ENCODE measurements at places on chromosomes 7 and 10. TPM values are rescaled to one million over a fixed set of nuclear protein-coding genes. Genes with fewer than 3 reads are reported as not detected.

Gene ERVW-1
- total RNA-seq: not detected

Gene OIT3
- total RNA-seq: 0.45 TPM

Gene GPER1
- total RNA-seq: not detected

Gene HSPA14
- not detected for total RNA-seq

Gene BMPR1A
- 18.3 TPM for total RNA-seq

Gene TLX1
- total RNA-seq: not detected

Gene CH25H
- 5.7 TPM for total RNA-seq

GRCh38 chr10:32151871-32152270, 95.6 kb upstream of the KIF5B start:
- no peak for DNase-seq
- peaks cover 13% of the 10 kb centered on the region for H3K4me1 ChIP-seq
- H3K36me3 ChIP-seq: no peaks in the 10 kb centered on the region
- no peak overlapping the region for H3K27ac ChIP-seq

DNA sequence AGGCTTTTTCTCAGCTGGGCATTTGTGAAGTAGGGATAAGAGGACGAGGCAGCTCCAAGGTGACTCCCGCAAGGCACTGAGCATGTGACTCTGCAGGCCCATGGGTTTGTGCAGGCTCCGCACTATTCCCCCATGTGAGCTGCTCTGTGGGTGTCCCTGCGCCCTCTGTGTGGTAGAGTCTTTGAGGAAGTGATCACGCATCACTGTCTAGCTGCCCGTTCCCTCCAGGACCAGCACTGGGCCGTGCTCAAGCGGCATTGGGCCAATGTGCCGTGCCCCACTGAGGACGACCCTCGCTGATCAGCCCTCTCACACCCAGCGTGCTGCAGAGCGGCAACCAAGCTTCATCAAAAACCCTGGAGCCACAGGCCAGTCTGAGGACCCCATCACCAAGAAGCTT, 7.5 kb downstream of the PRKAG2 start:
- no peak for DNase-seq
- no peaks in the 10 kb centered on the region for H3K27me3 ChIP-seq
- peaks cover 68% of the 10 kb centered on the region for H3K4me1 ChIP-seq
- peak overlapping the region; percentile 69 for H3K27ac ChIP-seq

DNA sequence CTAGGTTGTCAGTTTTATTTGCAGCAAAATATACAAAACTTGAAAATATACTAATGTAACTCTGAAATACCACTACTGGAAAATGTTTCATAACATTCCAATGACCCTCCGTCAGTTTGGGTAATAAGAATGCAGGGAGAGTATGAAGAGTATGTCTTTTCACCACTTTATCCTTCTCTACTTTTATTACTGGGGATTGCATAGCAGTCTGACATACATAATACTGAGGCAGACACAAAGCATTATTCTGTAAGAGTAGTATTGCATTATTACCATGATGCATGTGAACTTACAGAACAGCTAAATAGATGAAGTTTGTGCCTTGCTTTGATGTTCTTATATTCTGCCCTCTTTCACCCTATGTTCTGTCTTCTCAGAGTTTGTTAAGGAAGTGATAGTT, 151.8 kb upstream of the TPK1 start:
- no peak overlapping the region for H3K4me3 ChIP-seq
- H3K36me3 ChIP-seq: no peaks in the 10 kb centered on the region
- H3K27me3 ChIP-seq: no peaks in the 10 kb centered on the region

DNA sequence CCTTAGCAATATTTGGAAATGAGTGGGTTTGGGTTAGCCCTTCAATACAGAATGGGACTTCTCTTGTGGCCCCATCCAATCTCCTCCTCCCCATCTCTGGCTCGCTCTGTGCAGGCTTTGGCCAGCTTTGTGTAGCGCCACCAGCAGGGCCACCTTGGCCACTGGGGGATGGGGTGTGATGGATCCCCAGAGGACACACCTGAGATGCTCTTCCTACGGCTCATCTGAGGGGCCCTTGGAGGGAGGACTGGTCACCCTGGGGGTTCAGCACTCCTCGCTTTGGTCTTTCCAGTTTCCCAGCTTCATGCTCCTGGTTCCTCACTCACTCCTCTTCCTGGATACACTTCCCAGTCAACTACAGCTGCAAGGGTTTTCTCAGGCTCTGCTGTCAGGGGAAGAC, 15.3 kb upstream of the C10orf90 start:
- no peak overlapping the region for H3K4me3 ChIP-seq
- no peaks in the 10 kb centered on the region for H3K4me1 ChIP-seq
- no peak overlapping the region for H3K27ac ChIP-seq
- H3K36me3 ChIP-seq: no peaks in the 10 kb centered on the region
- H3K27me3 ChIP-seq: no peaks in the 10 kb centered on the region

DNA sequence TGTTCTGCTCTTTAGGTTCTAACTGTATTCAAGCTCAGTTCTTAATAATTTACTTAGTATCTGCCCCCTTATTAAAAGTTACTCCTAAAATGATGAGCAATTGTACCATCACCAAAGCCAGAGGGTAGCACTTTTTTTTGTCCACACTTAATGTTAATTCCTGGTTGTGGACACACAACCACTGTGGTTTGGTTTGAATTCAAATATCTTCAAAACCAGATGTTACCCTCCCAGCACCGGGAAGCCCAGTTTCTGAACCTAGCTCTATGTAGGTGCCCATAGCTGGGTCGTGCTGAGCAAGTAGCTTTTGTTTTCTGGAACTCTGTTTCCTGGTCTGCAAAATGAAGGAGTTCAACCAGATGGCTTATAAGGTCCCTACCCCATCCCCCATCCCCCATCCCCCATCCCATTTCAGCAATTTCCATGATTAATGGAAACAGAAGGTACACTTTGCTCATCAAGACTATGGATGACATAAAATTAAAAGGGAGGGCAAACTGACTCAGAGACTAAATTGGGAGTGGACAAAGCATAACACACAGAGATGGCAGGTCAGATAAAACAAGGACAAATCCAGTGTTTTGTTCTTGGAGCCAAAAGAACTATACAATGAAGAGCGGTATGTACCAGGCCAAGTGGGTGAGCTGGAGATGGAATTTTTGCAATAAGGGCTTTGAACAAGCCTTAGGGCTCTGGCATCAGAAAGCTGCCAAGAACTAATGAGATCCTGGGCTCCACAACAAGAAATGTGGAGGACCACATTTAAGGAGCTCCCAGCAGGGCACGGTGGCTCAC, 56.7 kb downstream of the DLG5 start:
- H3K4me3 ChIP-seq: no peak overlapping the region
- peaks cover 21% of the 10 kb centered on the region for H3K4me1 ChIP-seq
- peak overlapping the region; percentile 85 for H3K27ac ChIP-seq
- DNase-seq: no peak
- H3K27me3 ChIP-seq: no peaks in the 10 kb centered on the region

DNA sequence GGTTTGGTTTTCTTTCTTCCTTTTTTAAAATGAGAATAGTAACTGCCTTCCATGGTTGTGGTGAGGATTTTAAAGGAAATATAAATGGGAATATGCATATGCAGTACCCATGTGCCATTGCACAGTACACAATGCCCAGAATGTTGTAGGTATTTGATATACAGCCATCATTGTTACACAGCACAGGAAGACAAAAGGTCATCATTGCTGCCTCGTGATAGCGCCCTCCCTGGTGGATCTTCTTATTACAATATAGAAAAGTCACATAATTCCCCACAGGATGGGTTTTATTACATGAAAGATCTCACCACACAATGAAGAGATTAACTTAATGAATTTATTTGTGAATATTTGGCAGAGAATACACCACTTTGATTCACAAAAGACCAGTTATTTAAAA, 76.5 kb downstream of the PPP1R17 start:
- H3K4me3 ChIP-seq: no peak overlapping the region
- no peak for DNase-seq
- H3K4me1 ChIP-seq: no peaks in the 10 kb centered on the region

- DNase-seq: no peak
- no peak overlapping the region for H3K27ac ChIP-seq
- no peaks in the 10 kb centered on the region for H3K36me3 ChIP-seq
- H3K4me3 ChIP-seq: no peak overlapping the region
- H3K4me1 ChIP-seq: peaks cover 7% of the 10 kb centered on the region
Measured at GRCh38 chr10:122558452-122558851, 2.1 kb upstream of the DMBT1 start.

DNA sequence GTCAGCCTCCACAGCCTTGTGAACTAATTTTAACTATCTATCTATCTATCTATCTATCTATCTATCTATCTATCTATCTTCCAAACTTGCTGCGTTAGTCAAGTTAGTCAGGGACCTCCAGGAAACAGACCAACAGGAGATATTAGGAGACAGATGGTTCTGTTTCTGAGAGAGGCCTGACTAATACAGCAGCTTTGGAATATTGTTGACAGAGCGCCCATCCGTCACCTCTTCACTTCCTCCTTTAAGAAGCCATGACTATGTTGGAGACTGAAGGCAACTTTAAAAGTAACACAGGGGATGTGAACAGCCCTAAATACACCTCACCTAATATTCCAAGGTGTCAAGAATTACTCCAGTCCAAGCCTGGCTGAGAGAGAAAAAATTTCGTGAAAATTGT, 280.9 kb upstream of the IGFBP3 start:
- peaks cover 22% of the 10 kb centered on the region for H3K4me1 ChIP-seq
- H3K4me3 ChIP-seq: no peak overlapping the region
- DNase-seq: no peak
- H3K27ac ChIP-seq: no peak overlapping the region
- no peaks in the 10 kb centered on the region for H3K36me3 ChIP-seq

DNA sequence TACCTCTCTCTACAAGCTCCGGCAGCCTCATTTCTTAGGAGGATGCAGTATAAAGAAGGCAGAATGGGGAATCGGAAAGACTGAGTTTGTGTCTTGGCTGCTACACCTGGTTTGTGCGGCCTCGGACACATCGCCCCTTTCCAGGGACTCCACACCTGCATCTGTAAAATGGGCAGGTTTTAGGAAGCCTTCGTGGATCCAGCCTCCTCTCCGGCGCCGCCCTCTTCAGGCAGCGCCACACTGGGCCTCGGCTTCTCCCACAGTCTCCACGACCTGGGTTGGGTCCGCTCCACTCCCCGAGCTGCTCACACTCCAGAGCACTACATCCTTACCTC, 341 bp downstream of the GOT1 start:
- DNase-seq: no peak
- peak overlapping the region; percentile 95 for H3K27ac ChIP-seq
- H3K4me3 ChIP-seq: peak overlapping the region; percentile 84

GRCh38 chr7:14765731-14766130, 136.8 kb downstream of the DGKB start:
- no peaks in the 10 kb centered on the region for H3K36me3 ChIP-seq
- no peak overlapping the region for H3K27ac ChIP-seq

GRCh38 chr7:70836279-70836678, 295.7 kb upstream of the GALNT17 start:
- peaks cover 15% of the 10 kb centered on the region for H3K27me3 ChIP-seq
- H3K36me3 ChIP-seq: no peaks in the 10 kb centered on the region
- H3K27ac ChIP-seq: no peak overlapping the region
- H3K4me1 ChIP-seq: no peaks in the 10 kb centered on the region

DNA sequence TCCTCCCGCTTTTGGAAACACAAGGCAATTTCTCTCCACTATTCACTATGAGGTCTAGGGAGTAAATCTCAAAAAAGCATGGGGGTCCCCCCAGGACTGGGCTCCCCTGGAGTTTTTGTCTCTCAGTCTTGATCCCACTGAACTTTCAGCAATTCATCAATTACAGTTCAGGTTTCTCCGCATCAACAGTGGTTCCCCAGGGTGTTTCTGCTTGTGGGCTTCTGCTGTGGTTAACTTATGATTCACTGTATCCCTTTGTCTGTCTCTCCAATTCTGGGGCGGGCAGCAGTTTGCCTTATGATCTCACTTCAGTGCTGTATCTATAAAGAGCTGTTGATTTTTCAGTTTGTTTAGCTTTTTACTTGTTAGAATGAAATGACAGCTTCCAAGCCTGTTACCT, 142.6 kb upstream of the CDC14C start:
- H3K4me3 ChIP-seq: no peak overlapping the region
- no peaks in the 10 kb centered on the region for H3K4me1 ChIP-seq
- no peak for DNase-seq
- no peak overlapping the region for H3K27ac ChIP-seq
- no peaks in the 10 kb centered on the region for H3K27me3 ChIP-seq

- H3K27ac ChIP-seq: no peak overlapping the region
- no peaks in the 10 kb centered on the region for H3K27me3 ChIP-seq
- no peak overlapping the region for H3K4me3 ChIP-seq
- peaks cover 17% of the 10 kb centered on the region for H3K4me1 ChIP-seq
- DNase-seq: no peak
Measured at GRCh38 chr10:60142736-60143135, 236.4 kb upstream of the CCDC6 start.

GRCh38 chr10:75658915-75659314, 227.5 kb downstream of the LRMDA start:
- no peak overlapping the region for H3K27ac ChIP-seq
- no peak for DNase-seq
- H3K4me3 ChIP-seq: no peak overlapping the region
- H3K36me3 ChIP-seq: no peaks in the 10 kb centered on the region
- no peaks in the 10 kb centered on the region for H3K27me3 ChIP-seq

DNA sequence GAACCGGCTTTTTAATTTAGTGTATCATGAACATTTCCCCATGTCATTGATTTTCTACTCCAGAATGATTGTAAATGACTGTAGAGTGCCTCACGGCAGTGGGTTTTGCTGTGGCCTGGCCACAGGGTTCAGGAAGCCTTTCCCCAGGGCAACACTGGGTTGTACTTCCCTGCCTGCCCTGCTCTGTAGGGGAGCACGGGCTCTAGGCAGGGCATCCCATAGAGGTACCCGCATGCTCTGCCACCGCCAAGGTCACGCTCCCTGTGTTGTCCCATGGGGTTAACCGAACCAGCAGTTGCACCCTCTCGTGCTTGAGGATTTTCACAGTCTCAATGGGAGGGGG, 63.8 kb downstream of the BPGM start:
- peaks cover 14% of the 10 kb centered on the region for H3K4me1 ChIP-seq
- no peak for DNase-seq
- H3K36me3 ChIP-seq: no peaks in the 10 kb centered on the region
- H3K4me3 ChIP-seq: no peak overlapping the region
- H3K27me3 ChIP-seq: no peaks in the 10 kb centered on the region

DNA sequence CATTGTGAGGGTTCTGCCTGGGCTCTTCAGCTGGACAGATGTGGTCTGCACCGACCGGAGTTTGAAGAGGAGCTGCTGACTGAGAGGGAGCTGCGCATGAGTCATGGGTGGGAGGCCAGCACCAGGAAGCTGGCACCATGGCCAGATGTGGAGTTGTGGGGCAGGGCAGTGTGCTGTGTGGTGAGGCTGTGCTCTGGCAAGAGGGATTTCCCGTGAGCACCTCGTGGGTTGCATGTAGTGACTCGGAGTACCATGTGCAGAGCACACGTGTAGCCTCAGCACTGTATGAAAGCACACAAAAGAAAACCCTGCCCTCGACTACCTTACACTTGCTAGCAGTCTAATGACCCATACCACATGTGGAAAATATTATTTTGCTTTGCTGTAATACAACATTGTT, 103.4 kb downstream of the WNT2 start:
- H3K27me3 ChIP-seq: no peaks in the 10 kb centered on the region
- H3K36me3 ChIP-seq: peaks cover 49% of the 10 kb centered on the region
- H3K4me1 ChIP-seq: peaks cover 9% of the 10 kb centered on the region
- DNase-seq: no peak

GRCh38 chr7:3636131-3636860, 335.2 kb downstream of the SDK1 start:
- no peak overlapping the region for H3K4me3 ChIP-seq
- H3K27ac ChIP-seq: no peak overlapping the region
- DNase-seq: no peak
- H3K4me1 ChIP-seq: no peaks in the 10 kb centered on the region

Measured in stomach (tissue), 19 donors.